Pons (tissue), 1 donor: ENCODE measurements at places on chromosomes 5 and 9.

DNA sequence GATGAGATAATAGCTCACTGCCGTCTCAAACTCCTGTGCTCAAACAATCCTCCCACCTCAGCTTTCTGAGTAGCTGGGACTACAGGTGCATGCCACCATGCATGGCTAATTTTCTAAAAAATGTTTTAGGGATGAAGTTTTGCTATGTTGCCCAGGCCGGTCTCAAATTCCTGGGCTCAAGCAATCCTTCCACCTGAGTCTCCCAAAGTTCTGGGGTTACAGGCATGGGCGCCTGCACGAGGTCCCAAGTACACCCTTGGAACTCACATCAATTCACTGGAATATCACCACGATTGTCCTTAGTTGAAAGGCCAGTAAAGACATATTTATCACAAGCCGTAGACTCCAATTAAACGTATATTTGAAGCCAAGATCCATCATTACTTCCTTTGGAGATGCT, 184.6 kb downstream of the IRX1 start:
- DNase-seq = no peak

GRCh38 chr5:140131967-140132409, 6.3 kb downstream of the IGIP start:
- DNase-seq = peak; percentile 44

DNA sequence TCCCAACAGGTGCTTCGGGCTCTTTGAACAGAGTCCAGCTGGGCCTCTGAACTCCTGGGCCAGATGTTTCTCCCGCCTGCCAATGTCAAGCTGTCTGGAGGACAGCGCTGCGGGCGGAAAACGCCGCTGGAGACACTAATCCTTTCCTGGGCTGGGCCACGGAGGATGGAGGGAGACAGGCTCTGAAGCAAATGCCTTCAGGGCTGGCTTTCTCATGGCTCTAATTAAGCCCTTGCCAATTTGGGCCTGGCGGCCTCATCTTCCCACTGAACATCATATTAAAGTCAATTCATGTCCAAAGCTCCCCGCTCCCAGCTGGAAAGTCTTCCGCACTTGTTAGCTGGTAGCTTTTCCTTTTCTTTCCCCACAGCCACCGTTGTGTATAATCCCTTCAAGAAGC, 72.7 kb downstream of the NTNG2 start:
- no peak for DNase-seq

DNA sequence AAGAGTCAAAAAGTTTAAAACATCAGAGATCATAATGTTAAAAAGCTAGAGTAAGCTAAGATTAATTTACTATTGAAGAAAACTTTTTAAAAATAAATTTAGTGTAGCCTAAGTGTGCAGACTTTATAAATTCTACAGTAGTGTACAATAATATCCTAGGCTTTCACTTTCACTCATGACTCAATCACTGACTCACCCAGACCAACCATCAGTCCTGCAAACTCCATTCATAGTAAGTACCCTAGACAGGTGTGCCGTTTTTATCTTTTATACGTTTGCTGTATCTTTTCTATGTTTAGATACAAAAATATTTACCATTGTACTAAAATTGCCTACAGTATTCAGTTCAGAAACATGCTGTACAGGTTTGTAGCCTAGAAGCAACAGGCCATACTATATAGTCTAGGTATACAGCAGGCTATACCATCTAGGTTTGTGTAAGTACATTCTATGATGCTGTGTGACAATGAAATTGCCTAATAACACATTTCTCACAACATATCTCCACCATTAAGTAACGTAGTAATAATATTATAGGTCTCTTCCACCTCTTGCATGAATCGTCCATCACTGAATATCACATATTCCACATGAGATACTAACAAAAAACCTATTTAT, 59.2 kb downstream of the MEGF9 start:
- DNase-seq = no peak

GRCh38 chr5:140042643-140043507, at the start of gene NRG2:
NRG2 (minus strand) TSS chr5:140043299.
- peak; percentile 65 for DNase-seq

- peak; percentile 50 for DNase-seq
These were observed 99.5 kb upstream of the FBXL17 start for GRCh38 chr5:108481355-108481931.

DNA sequence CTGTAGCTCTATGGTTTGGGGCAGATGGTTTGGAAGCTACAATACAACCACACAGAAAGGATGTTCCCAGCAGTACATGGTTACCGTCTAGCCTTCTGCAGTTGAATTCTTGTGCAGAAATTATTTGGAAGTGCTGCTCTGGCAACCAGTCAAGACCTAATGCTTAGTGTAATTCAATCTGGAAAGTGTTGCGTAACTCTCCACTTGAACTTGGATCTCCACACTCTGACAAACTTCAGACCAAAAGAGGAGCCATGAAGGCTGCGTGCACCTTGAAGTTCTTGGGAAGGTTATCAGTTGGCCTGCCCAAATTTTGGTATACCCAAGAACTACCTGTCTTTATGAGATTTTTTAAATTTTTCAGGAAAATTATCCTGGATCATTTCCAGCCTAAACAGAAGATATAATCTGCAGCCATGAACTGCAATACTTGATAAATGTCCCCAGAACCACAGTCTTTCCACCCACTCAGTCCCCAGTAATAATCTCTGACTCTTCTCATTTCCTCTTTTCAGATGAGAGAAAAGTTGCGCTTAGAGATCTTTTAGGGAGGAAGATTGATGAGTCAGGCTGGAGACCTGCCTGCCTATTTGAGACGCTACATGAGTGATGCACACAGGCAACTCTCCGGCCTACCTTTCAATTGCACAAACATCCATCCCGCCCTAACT, 159.9 kb downstream of the FANCC start:
- DNase-seq = peak; percentile 7

- DNase-seq = no peak
These were observed 32.8 kb upstream of the UBAC1 start for GRCh38 chr9:135993765-135994500.

GRCh38 chr5:61232490-61233050, 70.3 kb upstream of the SMIM15 start:
- no peak for DNase-seq

DNA sequence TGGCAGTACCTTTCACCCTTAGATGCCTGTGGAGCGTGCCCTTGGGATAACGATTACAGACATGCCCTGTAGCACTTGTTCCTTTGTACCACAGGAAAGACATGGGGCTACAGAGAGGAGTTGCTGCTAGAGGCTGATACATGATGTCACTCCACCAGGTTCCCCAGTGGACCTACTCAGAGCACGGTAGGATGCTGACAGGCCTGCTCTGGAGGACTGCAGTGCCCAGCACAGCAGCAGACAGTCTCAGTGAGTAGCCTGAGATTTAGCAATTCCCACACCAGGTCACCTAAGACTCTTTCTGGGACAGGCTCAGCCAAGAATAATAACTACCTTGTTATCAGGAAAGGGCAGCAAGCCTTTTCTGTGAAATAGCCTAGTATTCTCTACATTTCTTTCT, 28.8 kb downstream of the PDE4D start:
- DNase-seq = no peak

- DNase-seq = no peak
These were observed 93.3 kb downstream of the LIFR start for GRCh38 chr5:38462976-38463633.

DNA sequence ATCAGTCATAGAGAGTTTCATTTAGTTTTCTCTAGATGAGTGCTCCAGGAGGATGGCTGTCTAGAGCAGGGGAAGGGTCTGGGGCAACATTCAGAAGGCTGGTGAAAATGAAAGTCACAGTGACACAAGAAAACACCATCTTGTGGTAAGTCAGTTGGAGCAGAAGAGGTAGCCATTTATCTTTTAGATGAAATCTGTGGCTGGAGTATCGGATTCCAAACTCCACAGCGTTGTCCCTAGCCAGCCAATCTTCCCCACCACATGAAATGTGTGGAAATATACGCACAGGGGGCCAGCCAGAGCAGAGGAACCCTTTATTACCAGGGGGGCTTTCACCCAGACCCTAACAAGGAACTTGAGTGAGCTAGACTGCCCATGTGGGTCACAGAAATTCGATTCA, 15.9 kb upstream of the TNFAIP8 start:
- DNase-seq = no peak

DNA sequence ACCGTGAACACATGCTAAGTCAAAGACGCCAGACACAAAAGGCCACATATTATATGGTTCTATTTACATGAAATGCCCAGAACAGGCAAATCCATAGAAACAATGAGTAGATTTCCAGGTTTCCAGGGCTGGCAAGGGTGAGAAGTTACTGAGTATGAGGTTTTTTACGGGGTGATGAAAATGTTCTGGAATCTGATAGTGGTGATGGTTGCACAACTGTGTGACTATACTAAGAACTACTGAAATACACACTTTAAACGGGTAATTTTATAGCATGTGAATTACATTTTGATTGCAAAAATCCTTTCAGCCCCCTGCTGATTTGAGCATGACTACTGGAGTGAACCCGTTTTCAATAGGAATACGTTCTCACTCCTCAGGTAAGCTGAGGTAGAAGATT, 46.7 kb upstream of the TBC1D9B start:
- no peak for DNase-seq

DNA sequence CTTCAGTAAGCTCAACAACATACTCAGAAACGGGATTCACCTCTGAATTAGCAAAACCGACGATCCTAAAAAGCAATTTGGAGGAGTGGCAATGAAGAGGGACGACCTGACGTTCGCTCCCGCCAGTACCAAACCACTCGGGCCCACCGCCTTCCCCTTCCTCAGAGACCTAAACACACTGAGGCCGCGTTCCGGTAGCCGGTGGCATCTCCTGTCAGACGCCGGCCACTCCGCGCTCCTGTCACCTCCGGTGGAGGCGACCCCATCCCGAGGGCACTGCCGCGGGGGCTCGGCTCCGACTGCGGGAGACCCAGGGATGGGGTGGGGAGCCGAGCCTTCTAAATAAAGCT, 617 bp downstream of the PPP6C start:
- DNase-seq = no peak

DNA sequence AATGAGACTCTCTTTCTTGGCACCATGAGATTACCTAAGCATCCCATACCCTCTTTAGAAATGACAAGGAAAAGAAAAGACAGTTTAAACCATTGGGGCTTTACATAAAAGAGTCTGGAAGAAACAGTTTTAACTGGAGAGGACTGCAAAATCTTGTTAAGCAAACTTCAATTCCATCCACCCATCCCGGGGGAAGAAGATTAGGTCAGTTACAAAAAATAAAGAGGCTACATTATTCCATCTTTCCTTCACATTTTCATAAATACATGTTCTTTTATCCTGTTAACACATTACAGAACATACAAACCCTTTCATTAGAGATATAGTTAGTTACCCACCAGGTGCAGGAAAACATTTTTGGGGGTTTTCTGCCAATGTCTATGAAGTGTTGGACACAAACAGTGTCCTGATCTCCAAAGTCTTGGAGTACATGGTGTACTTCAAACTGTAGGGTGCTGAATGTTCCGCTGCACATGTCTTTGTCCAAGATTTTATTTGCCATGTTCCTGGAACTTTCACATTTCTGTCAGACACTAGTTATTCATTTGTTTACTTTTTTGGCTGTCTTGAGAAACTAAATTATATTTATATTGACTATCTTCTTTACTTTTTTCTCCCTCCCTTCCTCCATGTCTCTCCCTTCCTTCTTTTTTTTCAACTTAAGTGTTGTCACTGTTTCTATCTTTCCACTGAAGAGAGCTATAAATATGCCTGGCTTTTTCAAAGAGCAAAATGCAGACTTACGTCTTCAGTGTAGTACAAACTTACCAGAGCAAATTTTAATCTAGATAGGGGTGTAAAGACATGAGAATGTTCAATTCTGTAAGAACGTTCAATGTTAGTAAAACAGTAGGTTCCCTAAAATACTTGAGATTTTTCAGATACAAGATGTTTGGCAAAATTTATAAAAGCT, 410.9 kb upstream of the PRR16 start:
- DNase-seq = no peak

DNA sequence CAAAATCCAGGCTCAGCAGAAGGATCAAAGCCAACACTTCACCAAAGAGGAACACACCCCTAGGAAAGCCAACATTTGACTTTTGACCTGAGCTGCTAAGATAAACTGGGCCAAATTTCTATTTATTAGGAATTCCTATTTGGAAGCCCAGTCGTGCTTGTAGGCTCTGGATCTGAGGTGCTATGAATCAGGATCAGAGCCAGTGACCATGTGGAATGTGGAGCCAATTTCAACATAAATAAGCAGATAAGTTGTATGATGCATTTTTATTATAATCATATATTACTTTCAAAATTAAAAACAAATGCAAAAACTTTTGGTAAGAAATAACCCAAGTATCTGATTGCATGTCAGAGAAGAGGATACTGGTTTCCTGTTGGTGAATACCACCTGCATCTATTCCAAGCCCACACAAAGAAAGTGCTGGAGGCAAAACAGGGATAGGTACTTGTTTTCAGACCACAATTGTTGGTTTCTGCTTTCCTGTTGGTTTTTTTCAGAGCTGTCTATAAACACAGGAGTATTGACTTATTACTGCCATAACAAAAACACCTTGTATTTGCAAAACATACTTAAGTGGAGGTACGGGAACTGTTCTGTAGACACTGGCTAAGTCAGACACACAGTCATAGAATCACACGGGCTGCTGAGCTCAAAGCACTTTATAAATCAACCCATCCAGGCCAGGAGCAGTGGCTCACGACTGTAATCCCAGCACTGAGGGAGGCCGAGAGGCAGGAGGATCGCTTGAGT, 52.8 kb downstream of the ARL15 start:
- DNase-seq = no peak
